Nucleus accumbens (tissue), 56 donors: ENCODE measurements at places on chromosomes 6 and 20.

- no peak for DNase-seq
Measured at GRCh38 chr6:150967910-150968309, 102.4 kb downstream of the MTHFD1L start.

GRCh38 chr6:66993272-66993671 is 1286.2 kb upstream of the EYS start:
- no peak for DNase-seq

DNA sequence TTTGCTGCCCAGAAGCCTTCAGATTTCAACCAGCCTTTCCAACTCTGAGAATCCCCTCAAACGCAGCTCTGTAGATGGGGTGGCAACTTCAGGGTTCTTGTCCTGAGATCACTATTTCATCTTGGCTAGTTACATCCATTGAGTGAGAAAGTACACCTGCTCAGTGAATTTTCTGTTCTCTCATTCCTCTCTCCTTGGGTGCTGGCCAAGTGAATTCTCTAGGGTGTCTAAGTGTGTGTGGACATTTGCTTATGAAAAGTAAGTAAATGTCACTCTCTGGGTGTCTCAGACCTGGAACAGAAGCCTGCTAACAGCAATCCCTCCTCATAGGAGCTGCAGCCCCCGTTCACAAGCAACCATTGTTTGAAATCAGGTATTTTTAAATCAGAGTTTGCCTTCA is 3.8 kb downstream of the RIN2 start:
- no peak for DNase-seq

GRCh38 chr6:103269581-103269980 is 1590.1 kb downstream of the HACE1 start:
- no peak for DNase-seq

DNA sequence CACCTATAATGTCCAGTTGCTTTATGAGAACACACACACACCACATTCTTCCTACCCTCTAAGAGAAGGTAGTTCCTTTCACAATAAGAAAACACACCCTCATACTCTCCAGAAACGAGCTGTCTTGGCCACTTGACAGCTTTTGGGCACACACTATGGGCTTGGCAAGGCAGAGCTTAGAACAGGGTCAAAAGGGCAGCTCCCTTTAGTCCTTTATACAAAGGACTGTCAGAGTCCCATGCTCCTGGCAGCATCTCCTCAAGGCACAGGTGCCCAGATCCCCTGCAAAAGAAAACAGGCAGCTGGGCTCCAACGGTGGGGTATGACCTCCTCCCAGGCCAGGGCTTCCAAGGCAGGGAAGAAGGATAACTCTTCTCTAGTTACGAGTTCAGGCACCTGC is 4.9 kb upstream of the LYRM2 start:
- DNase-seq = peak; percentile 5

DNA sequence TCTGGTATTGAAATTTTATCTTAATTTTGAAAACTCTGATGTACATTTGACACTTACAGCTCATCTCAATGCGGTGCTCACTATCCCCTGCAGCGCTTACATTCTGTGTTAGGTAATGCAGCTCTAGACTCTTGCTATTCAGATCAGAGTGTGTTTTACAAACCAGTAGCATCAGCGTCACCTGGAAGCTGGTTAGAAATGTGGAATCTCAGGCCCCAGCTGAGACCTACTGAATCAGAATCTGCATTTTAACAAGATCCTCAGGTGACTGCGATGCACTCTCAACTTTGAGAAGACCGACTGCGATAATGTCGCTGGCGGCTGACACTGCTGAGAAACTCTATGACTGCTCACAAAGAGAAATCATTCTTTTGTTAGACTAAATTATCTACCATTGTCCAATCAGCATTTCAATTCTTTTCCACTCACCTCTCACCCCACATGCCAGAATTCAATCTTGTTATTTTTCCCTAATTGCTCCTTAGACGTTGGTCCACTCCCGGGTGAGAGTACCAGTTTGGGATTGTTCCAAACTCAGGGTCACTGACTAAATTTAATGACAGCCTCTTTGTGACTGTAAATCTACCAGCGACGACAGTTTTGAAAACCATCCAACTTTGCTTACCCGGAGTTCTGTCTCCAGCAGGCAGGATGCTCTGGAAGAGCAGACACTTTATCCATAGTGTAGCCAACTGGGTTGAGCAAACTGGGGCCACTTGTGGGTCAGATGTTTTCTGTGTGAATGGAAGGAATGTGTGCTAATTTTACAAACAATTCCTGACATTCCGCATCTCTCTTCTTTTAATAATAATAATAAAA is 140.1 kb upstream of the BTBD3 start:
- no peak for DNase-seq

DNA sequence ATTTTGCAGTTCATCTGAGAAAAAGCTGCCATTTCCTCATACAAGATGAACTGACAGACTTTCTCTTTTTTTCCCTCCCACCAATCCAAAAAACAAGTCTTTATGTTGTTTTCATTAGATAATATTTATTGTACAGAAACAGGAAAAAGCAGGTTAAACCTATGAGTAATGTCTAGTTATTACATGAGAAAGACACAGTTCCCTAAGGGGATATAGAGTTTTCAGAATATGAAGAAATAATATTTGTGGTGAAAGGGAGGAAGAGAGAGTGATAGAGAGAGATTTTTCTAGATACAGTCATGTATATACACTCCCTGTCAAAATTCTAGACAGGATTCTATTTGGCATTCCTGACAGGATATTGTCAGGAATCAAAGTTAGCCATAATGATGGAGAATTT is 392.4 kb downstream of the BMP2 start:
- no peak for DNase-seq

DNA sequence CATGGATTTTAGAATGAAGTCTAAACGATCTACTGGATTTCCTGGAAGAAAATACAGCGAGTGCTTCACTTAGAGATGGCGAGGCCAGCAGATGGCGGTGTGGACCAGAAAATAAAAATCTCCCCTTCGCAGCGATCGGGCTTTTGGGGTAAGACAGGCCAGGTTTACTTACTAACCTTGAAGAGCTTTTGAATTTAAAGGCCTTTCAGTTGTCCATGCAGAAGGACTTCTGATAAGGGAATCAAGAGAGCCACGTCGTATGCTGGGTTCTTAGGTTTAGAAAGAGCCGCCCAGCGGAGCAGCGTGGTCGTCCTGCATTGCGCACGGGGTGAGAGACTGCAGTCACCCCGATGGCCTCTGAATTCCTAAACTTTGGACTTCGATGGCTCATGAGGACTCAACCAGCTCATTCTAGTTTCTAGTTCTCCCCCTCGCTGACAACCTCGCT is 125.2 kb upstream of the RALGAPA2 start:
- peak; percentile 79 for DNase-seq

DNA sequence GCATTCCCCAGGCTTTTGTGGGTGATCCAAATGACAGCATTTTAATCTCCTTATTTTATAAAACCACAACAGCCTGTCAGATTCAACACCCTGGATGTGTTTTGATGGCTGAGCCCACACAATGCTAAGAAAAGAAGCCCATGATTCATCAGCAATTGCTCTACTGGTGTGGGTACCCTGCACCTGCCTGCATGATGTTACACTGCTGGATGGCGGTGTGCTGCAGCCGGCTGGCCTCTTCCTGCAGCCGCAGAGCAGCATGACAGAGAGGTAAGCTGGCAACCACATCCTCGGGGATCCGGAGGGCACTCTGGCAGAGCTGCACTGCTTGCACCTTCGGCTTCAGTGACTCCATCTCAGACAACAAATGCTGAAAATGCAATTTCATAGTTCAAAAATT is 327.5 kb downstream of the SYNE1 start:
- no peak for DNase-seq

GRCh38 chr6:20932284-20932683 is 398.0 kb downstream of the CDKAL1 start:
- no peak for DNase-seq

GRCh38 chr20:32600681-32601237 is 15.6 kb upstream of the NOL4L start:
- DNase-seq = no peak

GRCh38 chr20:40522405-40522804 is 166.6 kb downstream of the MAFB start:
- DNase-seq = no peak

DNA sequence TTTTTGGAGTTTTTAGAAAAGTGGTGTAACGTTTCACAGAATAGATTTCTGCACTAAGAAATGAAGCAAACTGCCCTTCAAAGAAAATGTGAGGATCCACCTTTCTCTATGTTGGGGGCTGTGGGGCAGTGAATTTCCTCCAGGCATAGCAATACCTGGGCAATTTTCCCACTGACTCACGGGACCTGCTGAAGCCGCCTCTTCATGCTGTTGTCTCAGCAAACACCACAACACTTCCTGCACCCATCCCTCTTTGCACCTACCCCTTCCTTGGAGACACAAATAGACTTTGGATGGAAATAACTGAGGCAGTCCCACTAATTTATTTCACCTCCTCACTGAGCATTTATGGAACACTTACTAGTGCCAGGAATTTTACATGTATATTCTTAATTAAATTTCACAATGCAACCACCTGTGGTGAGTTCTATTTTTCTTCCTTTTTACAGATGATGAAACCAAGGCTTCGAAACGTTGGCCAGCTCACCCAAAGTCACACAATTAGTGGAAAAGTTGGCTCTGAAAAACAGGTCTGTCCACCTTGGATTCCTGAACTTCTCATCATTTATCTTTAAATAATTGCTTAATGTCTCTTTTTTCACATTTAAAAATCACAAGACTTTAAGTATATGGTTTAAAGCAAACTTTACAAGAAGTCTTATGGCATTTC is 17.2 kb upstream of the ADGRF1 start:
- no peak for DNase-seq

GRCh38 chr20:48740292-48740649 is 87.5 kb downstream of the PREX1 start:
- DNase-seq = no peak

GRCh38 chr6:23678626-23679025 is 447.4 kb upstream of the NRSN1 start:
- no peak for DNase-seq

GRCh38 chr20:55172310-55173002 is 697.1 kb downstream of the DOK5 start:
- DNase-seq = no peak

GRCh38 chr20:61443443-61444126 is 191.5 kb downstream of the CDH4 start:
- DNase-seq = no peak

GRCh38 chr6:76708641-76709331 is 636.3 kb upstream of the IMPG1 start:
- DNase-seq = no peak

DNA sequence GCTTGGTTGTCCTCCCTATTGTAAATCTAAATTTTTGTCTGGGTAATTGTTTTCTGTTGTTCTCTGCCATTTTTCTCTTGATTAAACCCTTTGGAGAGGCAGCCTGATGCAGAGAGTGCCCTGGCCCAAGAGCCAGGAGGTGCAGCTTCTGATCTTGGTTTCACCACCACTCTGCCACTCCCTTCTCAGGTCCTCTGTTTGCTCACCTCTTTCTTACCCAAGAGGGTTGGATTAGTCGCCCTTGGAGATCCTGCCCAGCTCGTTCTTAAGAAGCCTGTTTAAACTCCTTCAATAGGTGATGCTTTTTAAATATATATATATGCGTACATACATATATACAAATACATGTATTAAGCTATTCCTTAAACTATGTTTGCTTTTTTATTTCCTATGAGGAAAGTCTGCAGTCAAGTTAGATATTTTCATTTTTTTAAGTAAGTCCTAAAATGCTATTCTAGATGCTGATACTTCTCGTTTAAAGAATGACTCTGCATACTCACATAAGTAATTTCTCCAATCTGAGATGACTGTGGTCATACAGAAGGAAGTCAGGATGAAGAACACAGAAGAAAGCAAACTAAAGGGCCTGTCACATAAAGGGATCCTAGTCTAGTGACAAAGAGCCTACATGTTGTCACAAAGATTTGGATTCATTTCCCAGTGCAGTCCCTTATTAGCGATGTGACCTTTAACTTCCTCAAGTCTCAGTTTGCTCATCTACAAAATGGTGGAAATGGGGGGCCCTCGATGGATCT is 19.9 kb downstream of the TPD52L1 start:
- no peak for DNase-seq

- no peak for DNase-seq
Measured at GRCh38 chr20:6812530-6812929, 45.0 kb downstream of the BMP2 start.

- no peak for DNase-seq
Measured at GRCh38 chr20:49275216-49275615, 2.6 kb downstream of the ZNFX1 start.

DNA sequence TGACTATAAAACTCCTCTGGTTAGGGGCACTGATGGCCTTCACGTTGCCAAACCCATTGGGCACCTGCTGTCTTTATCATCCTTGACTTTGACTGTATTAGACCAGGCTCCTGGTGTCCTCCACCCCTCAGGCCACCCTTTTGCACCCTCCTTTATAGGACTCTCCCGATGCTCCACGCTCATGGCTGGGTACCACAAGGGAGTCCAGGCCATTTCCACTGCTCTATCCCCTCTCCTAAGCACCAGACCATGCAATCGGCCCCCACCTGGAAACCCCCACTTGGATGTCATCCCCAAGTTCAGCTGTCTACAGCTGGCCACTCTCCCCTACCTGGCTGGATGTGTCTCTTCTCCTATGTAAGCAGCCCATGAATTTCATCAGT is 115.2 kb downstream of the TOX2 start:
- DNase-seq = no peak

GRCh38 chr6:157637941-157638662 is 184.9 kb upstream of the SNX9 start:
- DNase-seq = no peak

DNA sequence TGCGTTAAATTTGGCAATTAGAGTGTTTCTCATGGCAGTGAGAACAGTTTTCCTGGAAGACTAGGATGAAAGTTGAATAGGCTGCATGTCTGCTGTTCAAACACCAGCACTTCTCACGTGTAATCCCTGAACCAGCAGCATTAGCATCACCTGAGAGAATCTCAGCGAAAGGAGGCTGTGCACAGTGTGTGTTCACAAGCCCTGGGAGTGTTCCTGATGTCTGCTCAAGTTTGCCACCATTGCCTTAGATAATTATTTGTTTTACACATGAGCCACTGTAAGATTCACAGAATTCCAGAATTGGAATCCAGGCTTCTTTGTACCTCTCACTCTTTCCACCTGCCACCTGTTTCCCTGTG is 117.3 kb downstream of the JARID2 start:
- DNase-seq = no peak

DNA sequence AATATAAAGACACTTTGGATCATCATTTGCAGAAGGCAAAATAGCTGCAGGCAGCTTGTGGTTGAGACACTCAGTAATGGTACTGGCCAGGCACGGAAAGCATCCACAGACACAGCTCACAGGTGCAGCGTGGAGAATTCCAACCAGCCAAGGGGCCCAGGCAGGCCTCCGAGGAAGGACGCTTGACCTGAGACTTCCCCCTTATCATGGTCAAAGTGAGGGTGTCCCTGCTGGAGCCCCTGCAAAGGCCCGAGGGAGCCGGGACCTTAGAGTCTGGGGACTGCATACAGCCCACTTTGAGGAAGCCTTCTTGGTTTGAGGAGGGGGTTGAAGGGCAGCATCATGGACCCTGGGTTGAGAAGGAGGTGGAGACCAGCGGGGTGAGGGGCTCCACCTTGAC is 15.1 kb upstream of the MYT1 start:
- DNase-seq = no peak

- DNase-seq = no peak
Measured at GRCh38 chr20:52001999-52002666, 189.4 kb downstream of the ZFP64 start.

- no peak for DNase-seq
Measured at GRCh38 chr6:170051229-170052172, 239.4 kb downstream of the DLL1 start.
